Activated naive CD4-positive, alpha-beta T cell (primary cell): ENCODE measurements at places on chromosomes 16 and 17.
A peak's percentile ranks its signal among the peaks of the same experiment; 100 is the strongest.

DNA sequence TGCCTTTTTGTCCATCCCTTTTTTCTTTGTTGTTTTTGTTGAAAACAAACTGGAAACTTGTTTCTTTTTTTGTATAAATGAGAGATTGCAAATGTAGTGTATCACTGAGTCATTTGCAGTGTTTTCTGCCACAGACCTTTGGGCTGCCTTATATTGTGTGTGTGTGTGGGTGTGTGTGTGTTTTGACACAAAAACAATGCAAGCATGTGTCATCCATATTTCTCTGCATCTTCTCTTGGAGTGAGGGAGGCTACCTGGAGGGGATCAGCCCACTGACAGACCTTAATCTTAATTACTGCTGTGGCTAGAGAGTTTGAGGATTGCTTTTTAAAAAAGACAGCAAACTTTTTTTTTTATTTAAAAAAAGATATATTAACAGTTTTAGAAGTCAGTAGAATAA, 4.9 kb downstream of the SOX9 start:
- DNase-seq: no peak

- no peak for DNase-seq
Observed at GRCh38 chr17:42442196-42442565, 16.5 kb upstream of the ATP6V0A1 start.

DNA sequence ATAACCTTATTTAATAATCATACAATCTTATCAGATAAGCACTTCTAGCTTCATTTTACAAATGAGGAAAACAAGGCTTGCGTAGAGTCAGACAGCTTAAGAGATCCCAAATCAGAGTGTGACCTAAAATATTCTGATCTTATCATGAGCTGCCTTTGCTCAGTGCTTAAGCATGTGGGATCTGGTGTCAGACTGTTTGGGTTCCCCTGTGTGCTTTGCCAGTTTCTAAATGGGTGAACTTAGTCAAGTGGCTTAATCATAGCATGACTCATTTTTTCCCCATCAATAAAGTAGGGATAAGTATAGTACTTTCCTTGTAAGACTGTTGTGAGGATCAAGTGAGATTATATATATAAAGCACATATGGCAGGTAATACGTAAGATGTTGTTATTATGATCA, 612.6 kb upstream of the C16orf82 start:
- DNase-seq: no peak

GRCh38 chr16:70646260-70647241, at the start of gene IL34:
Gene IL34 (plus strand): TSS chr16:70646559. CDS start chr16:70646948, 389 bp downstream.
- DNase-seq: no peak

GRCh38 chr16:17647879-17648872, 177.4 kb upstream of the XYLT1 start:
- no peak for DNase-seq

DNA sequence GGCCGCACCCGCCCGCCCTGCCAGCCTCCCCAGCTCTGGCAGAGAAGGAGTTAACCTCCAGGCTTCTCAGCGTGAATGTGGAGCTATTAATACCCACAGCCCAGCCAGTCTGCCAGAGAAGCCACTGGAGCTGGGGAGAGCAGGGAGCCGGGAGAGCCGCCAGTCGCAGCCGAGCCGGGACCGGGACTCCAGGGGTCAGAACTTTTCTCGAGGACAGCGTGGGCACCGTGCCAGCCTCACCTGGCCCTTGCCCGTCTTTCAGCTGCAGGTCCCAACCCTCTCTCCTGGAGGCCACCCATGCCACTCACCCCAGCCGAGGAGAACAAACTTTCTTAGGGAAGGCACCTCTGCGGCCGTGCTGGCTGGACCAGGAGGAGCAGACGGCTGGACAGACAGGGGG, 33.8 kb upstream of the SBK1 start:
- no peak for DNase-seq

GRCh38 chr16:72646615-72647014, 401.3 kb downstream of the ZFHX3 start:
- no peak for DNase-seq

DNA sequence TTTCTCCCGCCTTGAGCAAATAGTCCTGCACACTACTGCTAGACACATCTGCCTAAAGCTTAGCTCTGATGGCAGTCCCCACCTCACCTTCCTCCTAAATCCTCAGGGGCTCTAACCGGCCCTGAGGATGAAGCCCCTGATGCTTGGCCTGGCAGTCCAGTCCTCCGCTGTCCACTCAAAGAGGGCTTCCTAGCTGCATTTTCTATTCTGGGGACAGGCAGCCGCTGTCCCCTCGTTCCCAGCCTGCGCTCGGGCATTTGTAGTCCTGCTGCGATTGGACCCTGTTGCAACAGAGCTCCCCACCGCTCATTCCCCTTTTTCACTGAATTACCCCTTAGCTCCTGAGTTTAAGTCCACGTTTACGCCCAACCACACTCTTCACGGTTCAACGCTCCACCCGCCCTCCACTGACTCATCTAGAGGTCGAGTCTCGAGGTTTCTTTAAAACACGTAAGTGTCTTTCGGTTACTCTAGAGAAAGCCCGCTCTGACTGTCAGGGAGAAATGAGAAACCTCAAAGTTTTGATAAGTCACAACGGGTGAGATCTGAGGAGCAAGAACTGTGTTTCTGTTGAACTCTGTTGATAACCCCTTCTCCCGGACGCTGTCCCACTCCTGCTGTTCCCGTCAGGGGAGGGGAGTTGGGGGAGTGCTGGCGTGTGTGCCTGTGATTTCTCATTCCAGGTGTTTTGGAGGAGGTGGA, 4.5 kb downstream of the CCR7 start:
- DNase-seq: peak; percentile 34
